ENCODE measurements at places on chromosomes 12 and 14.

DNA sequence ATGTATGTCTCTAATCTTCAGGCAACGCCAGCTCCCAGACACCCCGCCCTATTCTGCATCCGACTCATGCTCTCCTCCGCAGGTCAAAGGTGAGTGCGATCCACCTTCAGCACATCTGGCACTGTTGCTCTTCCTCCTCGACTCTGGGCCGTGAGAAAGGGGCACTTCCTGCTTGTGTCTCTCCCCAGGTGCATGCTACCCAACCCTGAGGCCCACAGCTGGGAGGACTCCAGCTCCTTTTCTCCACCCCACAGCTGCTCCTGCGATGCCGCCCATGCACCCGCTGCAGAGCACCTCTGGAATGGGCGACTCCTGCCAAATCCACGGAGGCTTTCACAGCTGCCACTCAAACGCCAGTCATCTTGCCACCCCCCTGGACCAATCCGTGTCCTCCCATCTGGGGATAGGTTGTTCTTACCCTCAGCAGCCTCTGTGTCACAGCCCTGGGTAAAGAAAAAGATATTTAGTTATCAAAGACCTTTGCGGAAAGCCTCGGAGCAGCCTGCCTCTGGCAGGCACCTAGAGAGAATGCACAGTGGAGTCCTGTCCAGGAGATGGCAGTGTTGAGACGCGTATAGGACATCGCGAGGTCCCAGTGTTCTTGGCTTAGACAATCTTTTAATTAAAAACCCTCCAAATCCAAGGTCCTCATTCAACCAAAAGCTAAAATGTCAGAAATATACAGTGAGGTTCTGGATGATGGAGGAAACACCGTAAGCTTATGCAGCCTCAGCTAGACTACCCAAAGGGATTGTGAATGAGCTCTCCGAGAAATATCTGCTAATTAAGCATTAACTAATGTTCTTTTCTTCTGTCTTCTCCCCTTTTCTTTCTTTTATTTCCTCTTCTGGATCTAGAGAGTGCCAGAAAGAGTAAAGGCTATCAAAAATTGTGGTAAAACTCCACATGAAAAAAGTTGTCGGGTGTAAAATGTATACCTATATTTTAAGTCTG lies 54.3 kb downstream of the MYRFL start:
- DNase-seq = peak; percentile 38

- peak; percentile 28 for DNase-seq
Measured at GRCh38 chr12:48165089-48165981, 8.0 kb upstream of the ASB8 start.

DNA sequence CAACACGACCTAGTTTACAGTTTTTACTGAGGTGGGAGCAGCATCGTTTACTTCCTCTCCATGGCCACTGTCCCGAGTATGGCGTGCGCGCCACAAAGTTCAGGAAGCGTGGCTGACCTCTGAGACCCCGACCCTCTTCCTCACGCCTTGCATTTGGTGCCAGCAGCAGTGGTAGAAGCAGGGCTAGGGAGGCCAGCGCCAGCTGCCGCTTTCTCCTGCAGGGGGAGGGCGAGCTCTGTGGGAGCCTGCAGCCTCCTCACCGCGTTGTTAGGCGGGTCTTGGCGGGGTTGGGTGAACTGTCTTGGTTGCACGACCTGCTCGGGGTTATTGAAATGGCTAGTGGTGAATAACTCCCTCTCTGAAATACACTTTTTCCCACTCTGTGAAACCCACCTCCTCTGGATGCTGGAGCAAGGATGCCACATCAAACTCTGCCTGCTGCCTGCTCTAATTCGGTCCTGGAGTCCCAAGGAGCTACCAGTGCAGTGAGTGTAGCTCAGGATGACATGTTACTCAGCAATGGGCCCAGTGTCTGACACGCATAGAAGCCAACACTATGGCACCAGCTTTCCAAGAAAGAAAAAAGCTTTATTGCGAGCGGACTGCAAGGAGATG lies 22.3 kb upstream of the TDRD9 start:
- no peak for DNase-seq

GRCh38 chr14:69643430-69644200 lies 32.2 kb downstream of the SUSD6 start:
- peak; percentile 53 for DNase-seq

DNA sequence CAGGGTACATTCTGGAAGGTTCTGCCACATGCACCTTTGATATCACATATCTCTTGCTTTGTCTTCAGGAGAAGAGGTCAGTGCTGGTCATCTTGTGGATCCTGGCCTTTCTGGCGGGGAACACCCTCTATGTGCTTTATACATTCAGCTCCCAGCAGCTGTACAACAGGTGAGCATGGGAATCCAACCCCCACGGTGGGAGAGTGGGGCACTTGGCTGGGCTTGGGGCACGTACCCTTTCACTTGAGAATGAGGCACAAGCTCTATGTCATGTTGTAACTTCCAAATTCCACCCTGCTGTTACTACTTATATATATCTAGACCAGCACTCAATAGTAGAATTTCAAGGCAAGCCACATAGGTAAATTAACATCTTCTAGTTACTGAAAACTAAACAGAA lies 28.6 kb downstream of the RNFT2 start:
- DNase-seq = no peak
